ENCODE measurements at places on chromosomes 16 and 17. TPM values are rescaled to one million over a fixed set of nuclear protein-coding genes. Genes with fewer than 3 reads are reported as not detected.

GRCh38 chr16:31072540-31073141, 1.4 kb downstream of the ZNF668 start:
- no peak for DNase-seq

The KRTAP9-8 gene
- total RNA-seq: not detected

The ACE gene
- 5.5 TPM for total RNA-seq

DNA sequence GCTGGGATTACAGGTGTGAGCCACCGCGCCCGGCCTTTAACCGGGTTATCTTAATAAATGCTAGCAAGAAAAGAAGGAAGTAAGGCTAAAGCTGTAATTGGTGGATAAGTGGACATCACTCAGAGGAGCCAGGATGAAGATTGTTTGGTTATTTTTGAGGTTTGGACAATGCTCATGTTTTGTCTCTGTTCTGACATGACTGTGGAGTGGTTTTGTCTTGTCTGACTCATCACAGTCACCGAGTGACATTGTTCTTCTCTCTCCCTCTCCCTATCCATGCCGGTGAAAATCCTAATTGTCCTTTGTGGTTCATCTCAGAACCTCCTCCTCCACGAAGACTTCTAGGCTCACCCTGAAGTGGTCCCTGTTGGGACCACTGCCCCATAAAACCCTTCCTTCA, 23.5 kb upstream of the GRIN2A start:
- DNase-seq: no peak

DNA sequence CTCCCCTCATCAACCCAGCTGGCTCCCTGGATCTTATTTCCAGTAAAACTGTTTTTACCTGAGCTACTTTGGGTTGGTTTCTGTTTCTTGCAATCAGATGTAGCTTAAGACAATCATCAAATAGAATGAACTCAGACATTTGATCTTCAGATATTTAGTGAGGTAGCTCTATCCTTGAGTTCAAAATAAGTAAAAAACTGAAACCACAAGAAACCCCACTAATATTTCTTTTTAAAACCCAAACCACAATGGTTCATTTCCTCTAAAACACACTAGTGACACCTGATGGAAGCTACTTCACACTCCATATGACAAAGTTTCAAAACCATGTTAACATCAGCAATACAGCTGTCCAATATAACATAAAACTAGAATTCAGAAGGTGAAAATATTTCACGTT, 37.8 kb downstream of the CACNG1 start:
- no peak for DNase-seq

- no peak for DNase-seq
Measured at GRCh38 chr17:82246365-82247181, 17.7 kb downstream of the SLC16A3 start.

The C17orf78 gene
- total RNA-seq: not detected
